ENCODE measurements at places on chromosomes 3 and 15.
A peak's percentile ranks its signal among the peaks of the same experiment; 100 is the strongest.

- no peak for ATAC-seq
These were observed 55.0 kb upstream of the NR2E3 start for GRCh38 chr15:71755092-71755970.

- ATAC-seq: peak; percentile 38
These were observed 28.6 kb upstream of the CCDC39 start for GRCh38 chr3:180707896-180708295.

DNA sequence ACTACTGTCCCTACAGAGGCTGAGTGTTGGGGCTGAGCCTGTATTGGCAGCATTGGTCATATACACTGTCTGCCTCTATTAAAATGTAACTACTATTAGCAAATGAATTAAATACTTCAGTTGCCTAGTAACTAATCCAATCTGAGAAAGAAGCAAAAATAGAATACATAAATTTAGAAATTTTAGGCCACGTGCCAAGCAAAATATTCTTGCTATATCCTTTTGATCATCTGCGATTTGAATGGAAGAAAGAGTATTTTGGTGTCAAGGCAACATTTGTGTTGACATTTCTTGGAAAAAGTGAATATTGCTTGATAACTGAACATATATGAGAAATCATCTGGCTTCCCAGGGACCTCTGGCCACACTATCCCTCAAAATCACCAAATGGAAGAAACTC, 148.2 kb upstream of the TOPAZ1 start:
- peak; percentile 54 for ATAC-seq

DNA sequence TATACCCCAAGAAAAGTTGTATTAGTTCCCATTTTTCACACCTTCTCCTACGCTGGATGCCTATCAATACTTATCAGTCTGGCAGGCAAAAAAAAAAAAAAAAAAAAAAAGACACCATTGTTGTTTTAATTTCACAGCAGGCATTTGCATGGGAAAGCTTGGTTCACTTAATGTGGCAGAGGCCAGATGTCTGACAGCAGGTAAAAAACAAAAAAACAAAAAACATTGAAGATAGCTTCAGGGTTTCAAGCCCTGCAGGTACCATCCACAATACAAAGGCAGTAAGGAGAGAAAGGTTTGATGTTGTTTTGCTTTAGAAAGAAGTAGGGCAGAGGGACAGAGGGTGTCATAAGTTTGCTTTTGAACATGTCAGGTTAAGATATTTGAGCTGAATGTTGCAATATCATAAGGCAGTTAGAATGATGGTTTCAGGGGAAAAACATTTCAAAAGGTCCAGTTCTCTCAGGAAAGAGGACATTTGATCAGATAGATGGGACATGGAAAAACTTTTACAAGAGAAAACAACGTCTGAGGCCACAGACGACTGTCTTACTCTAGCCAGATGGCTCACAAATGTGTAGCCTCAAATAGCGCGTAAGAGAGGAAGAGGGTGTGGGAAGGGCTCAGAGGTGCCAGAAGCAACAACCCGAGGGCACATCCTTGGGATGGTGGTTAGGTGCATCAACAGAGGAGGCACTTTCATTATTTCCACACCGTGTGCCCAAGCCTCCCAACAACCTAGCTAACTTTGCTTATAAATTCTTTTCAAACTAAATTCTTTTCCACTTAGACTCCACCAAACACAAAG, 25.7 kb downstream of the PCOLCE2 start:
- no peak for ATAC-seq

DNA sequence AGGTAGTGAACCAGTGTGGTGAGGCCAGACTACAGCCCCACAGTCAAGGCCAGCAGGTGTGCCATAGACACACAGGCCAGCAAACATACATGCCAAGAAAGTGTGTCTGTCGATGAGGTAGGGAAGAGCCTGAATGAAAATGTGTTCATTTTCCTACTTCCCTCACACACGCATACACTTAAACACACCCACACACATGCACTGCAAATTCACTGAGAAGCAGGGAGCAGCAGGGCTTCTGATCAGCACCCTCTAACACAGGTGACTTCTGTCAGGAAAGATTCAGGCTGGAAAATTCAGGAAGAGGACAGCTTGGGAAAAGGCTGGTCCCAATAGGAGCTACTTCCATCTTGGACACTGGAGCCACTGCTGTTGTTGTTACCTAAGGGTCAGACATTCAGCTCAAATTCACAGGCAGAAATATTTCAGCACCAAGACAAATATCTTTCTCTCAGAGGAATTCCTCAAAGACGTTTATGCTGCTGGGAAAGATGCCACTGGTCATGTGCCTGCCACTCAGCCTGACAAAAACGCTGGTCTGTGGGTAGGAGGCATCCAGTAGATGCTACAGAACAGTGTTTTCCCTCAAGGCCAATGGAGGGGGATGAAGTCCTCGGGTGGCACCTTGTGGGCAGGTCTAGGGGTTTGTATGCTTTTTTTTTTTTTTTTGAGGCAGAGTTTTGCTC, 40.9 kb upstream of the LARS2 start:
- ATAC-seq: no peak

GRCh38 chr3:128334086-128334645, 132.5 kb downstream of the DNAJB8 start:
- peak; percentile 30 for ATAC-seq

GRCh38 chr15:93036951-93037819, 51.8 kb downstream of the RGMA start:
- ATAC-seq: peak; percentile 88

DNA sequence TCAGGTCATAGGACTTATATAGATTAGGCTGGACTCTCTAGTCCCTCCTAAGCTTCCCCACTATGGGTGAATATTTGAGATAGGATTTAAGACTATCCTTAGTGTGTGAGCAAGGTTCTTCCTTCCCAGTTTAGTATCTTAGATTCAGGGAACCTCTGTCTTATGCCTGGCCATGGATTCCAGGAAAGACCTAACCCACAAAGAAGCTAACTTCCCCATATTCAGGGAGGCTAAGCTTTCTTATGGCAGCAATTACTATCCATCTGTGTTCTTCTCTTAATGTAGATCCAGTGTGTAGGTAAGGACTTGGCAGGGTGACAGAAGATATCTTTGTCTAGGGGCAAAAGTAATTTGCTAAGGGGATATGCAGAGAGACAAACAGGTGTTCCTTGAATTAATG, 25.5 kb upstream of the PIK3R4 start:
- ATAC-seq: no peak

GRCh38 chr3:55313666-55314065, 173.4 kb downstream of the WNT5A start:
- ATAC-seq: no peak

- no peak for ATAC-seq
These were observed 12.6 kb upstream of the PDIA5 start for GRCh38 chr3:123054109-123054778.
